ENCODE measurements at places on chromosomes 2 and 18. TPM values are rescaled to one million over a fixed set of nuclear protein-coding genes. Genes with fewer than 3 reads are reported as not detected.

FASTKD2 gene
- total RNA-seq, result 38.4 TPM

TUBA4B gene
- not detected for total RNA-seq

CPO gene
- not detected for total RNA-seq

RFX8 gene
- total RNA-seq, result 5.1 TPM

DNA sequence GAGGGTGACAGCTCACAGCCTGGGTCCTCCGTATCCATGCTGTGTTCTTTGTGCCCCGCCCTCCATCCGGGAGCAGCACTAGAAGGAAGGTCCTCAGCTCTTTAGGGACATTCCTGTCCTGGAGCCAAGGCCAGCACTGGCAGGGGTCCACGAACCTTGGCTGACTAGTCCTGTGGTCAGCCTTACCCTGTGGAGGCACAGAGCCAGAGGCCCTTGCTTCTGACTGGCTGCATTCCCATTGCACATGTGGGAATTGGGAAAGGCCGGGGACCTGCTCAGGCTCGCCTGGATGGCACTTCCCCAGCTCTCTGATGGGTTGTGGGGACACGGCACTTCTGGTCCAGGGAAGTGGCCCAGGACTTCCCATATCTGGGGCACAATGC is 24.9 kb upstream of the RHOB start:
- peaks cover 29% of the 10 kb centered on the region for H3K4me1 ChIP-seq
- H3K27ac ChIP-seq, result no peak overlapping the region
- no peaks in the 10 kb centered on the region for H3K36me3 ChIP-seq
- no peak overlapping the region for H3K4me3 ChIP-seq
- peak; percentile 95 for DNase-seq
- no peaks in the 10 kb centered on the region for H3K27me3 ChIP-seq

- H3K27me3 ChIP-seq, result peaks cover 25% of the 10 kb centered on the region
- H3K27ac ChIP-seq, result no peak overlapping the region
- H3K4me3 ChIP-seq, result no peak overlapping the region
Measured at GRCh38 chr2:11067221-11068078, 87.8 kb upstream of the SLC66A3 start.

- H3K36me3 ChIP-seq, result no peaks in the 10 kb centered on the region
- no peak overlapping the region for H3K27ac ChIP-seq
- no peak for DNase-seq
- H3K4me3 ChIP-seq, result no peak overlapping the region
Measured at GRCh38 chr2:106137731-106138521, 56.2 kb downstream of the UXS1 start.

GRCh38 chr2:15584316-15584715 is 7.4 kb upstream of the DDX1 start:
- peaks cover 6% of the 10 kb centered on the region for H3K4me1 ChIP-seq
- DNase-seq, result no peak
- no peaks in the 10 kb centered on the region for H3K36me3 ChIP-seq
- H3K27me3 ChIP-seq, result no peaks in the 10 kb centered on the region
- no peak overlapping the region for H3K27ac ChIP-seq

DNA sequence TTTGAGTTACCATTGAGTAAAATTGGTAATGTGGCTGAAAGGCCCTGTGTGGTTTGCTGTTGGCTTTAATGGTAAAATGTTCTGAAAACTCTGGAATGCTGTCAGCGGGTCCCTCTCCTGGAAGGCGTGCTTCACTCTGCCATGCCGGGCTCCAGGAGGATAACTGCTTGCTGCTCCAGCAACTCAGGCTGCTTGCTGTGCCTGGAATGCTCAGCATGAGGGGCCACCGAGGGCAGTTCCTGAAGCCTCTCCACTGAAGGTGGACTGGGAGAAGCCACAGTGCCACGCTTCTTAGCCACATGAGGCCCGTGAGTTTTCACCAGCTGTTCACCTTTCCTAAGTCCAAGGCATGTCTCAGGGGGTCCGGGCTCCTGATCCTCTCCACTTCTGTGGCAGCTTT is 90.4 kb upstream of the FAM110C start:
- no peaks in the 10 kb centered on the region for H3K4me1 ChIP-seq
- no peaks in the 10 kb centered on the region for H3K27me3 ChIP-seq
- H3K36me3 ChIP-seq, result no peaks in the 10 kb centered on the region
- no peak overlapping the region for H3K27ac ChIP-seq
- no peak overlapping the region for H3K4me3 ChIP-seq

DNA sequence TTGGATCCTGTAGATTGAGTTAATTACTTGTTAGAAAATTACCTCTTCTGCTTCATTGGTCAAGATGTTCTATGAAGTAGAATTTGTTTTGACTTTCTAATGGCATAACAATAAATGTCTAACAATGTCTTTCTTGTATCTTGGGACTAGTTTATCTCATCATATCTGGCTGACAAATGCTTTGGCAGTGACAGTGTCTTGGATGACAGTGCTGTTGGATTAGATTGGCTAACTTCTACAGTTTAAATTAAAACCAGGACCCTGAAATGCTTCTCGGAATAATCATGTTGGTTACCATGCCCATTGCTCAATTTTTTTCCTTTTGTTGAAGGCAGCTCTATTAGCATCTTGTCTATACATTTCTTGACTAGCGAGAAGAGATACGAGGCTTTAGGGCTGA is 176.9 kb downstream of the PARD3B start:
- H3K36me3 ChIP-seq, result no peaks in the 10 kb centered on the region
- H3K27ac ChIP-seq, result no peak overlapping the region
- peaks cover 15% of the 10 kb centered on the region for H3K4me1 ChIP-seq
- H3K27me3 ChIP-seq, result no peaks in the 10 kb centered on the region
- H3K4me3 ChIP-seq, result peak overlapping the region; percentile 42

DNA sequence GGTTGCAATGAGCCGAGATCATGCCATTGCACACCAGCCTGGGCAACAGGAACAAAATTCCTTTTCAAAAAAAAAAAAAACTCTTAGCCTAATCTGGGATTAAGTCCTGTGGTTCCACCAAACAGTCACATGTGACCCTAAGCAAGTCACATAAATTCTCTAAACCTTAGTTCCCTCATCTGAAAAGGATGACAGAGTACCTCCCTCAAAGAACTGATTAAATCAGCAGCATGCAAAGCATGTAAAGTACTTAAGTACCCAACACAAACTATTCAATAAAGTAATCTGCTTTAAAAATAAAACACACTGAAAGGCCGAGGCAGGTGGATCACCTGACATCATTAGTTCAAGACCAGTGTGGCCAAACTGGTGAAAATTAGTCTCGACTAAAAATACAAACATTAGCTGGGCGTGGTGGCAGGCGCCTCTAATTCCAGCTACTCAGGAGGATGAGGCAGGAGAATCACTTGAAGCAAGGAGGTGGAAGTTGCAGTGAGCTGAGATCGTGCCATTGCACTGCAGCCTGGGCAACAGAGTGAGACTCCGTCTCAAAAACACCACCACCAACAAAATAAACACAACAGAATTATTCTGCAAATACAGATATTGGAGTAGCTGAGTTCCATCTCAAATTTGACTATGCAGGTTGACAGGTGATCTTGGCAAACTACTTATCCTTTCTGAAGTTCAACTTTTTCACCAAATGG is 7.0 kb downstream of the USP34 start:
- no peak overlapping the region for H3K4me3 ChIP-seq
- peaks cover 20% of the 10 kb centered on the region for H3K4me1 ChIP-seq
- H3K27ac ChIP-seq, result no peak overlapping the region
- H3K36me3 ChIP-seq, result no peaks in the 10 kb centered on the region
- no peaks in the 10 kb centered on the region for H3K27me3 ChIP-seq

GRCh38 chr18:57970356-57971095 is 73.5 kb upstream of the NEDD4L start:
- peak; percentile 12 for DNase-seq
- no peak overlapping the region for H3K27ac ChIP-seq
- peaks cover 15% of the 10 kb centered on the region for H3K27me3 ChIP-seq
- no peaks in the 10 kb centered on the region for H3K36me3 ChIP-seq

DNA sequence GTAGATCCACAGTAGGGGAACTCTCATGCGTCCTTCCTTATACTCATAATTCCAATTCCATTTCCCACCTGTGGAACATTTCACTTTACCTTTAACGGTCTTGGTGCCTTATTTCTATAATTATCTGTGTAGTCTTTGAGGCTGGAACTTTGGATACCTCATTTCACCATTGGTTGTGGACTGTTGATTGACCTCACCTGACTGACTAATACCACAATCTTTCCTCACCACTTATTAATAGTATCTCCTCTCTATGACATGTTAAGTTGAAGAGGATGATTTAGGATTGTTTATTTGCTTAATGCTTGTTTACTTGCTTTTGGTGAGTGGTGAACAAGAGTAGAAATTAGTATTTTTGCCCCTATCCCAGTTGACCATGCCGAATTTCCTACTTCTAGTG is 50.0 kb downstream of the R3HDM1 start:
- no peak for DNase-seq
- H3K4me1 ChIP-seq, result no peaks in the 10 kb centered on the region
- no peak overlapping the region for H3K27ac ChIP-seq
- H3K4me3 ChIP-seq, result no peak overlapping the region
